ENCODE measurements at places on chromosomes 5 and 9.
A peak's percentile ranks its signal among the peaks of the same experiment; 100 is the strongest.

- no peak for DNase-seq
Observed at GRCh38 chr9:134985451-134985850, 67.7 kb upstream of the FCN1 start.

DNA sequence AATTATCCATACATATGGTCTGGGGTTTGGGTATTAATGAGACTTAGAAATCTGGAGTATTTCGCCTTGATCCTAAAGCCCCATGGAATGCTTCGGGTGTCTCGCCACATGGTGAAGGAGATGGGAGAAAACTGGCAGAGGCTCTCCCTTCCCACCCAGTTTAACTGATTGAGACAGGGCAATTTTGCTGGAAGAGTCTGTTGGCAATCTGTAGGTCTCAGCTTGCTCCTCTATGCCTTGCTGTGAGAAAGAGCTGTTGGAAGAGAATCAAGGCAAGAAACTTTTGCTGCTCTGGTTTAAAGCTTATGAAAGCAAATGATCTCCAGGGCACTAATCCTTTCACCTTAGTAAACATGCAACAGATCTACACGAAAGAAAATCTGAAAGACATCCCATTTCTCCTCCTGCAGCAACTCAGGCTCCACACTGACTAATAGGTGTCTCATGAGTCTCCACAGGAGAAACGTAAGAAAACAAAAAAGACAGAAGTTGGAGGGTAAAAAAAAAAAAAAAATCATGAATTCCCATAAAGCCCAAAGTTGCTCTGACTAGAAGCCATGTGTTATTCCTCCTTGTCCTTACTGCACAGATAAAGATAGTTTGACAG lies 369.9 kb downstream of the EFNA5 start:
- DNase-seq: no peak

DNA sequence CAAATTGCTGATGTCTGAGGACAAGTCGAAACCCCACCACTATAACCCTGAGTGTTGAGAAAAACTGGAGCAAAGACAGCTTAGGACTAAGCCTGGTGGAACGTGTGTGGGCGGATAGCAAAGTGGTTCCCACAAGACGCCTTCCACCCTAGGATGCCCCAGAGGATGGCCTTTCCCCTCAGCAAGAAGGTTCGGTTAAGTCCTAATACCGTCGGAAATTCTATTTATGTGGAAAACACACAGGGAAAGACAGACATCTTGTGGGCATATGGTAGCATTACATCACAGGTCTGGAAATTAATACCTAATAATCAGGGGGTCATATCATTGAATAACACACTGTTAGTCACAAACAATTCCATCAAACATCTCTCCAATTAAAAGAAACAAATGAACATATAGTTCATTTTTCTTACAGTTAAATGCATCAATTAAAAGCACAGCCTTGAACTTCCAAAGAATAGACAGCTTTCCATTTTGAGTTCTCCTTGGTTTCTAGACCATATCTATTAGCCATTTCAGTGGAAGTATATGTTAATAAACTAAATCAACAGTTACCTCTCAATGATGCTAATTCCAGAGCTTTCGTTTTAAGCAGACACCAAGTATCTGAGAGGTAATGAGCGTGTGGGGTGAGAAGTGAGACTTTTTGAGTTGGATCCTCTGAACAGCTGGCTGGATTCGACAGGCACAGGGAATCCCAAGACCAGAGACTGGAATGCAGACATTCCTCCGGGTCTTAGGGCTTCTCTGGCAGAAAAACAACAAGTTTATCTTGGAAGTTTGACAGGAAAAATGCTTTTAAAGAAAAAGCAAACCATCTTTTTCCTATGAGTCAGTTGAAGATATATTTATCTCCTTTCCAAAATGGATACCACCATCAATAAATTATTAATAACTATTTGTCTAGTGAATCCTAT lies 2.9 kb upstream of the ICE1 start:
- peak; percentile 41 for DNase-seq

DNA sequence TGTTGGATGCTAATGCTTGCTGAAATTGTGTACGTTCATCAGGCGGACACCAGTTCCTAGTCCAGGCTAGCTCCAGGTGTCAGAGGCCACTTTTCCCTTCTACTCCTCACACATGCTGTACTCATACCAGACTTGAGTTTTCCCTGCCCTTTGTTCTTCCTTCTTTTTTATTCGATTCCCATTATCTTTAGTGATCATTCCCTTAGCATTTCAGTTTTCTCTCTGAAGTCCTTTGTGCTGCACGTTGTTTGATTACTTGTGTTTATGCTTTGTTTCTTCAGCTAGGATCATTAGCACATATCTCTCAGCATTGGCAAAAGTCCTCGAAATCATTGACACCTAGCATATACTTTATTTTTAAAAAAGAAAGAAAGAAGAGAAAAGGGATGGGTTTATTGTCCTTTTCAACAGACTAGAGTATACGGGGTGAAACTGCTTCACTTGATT lies 409 bp upstream of the COX7C start:
- no peak for DNase-seq

DNA sequence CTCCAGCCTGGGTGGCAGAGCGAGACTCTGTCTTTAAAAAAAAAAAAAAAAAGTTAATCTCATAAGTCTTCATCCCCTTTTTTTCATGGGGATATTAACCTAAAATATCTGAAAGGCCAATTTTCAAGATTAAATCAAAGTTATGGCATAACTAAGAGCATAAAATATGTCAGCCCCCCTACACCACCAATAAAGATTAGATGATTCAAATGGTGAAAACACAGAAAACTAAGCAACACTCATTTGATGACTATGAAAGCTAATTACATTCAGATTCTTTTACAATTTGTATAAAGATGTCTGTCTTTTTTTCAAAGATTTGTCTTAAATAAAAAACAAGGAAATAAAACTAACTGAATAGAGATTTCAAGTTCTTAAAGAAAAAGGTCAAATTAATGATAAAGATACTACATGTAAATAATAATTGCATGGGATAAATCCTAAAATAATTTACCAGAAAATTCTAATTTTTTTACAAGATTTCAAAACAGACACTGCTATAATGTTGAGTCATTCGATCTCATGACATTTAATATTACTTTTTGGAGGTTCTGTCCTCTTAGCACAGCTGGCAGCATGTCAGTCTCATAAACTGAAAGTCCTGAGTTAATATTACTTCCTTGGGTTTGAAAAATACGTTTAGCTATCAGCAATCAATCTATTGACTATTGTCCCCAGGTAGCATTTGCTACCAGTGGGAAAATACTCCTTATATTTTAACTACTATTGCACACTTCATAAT lies 112.9 kb downstream of the KIAA0825 start:
- DNase-seq: no peak

GRCh38 chr9:92728831-92729734 lies 35.5 kb downstream of the BICD2 start:
- DNase-seq: no peak

- DNase-seq: no peak
Observed at GRCh38 chr5:112005623-112005930, 248.6 kb upstream of the NREP start.

DNA sequence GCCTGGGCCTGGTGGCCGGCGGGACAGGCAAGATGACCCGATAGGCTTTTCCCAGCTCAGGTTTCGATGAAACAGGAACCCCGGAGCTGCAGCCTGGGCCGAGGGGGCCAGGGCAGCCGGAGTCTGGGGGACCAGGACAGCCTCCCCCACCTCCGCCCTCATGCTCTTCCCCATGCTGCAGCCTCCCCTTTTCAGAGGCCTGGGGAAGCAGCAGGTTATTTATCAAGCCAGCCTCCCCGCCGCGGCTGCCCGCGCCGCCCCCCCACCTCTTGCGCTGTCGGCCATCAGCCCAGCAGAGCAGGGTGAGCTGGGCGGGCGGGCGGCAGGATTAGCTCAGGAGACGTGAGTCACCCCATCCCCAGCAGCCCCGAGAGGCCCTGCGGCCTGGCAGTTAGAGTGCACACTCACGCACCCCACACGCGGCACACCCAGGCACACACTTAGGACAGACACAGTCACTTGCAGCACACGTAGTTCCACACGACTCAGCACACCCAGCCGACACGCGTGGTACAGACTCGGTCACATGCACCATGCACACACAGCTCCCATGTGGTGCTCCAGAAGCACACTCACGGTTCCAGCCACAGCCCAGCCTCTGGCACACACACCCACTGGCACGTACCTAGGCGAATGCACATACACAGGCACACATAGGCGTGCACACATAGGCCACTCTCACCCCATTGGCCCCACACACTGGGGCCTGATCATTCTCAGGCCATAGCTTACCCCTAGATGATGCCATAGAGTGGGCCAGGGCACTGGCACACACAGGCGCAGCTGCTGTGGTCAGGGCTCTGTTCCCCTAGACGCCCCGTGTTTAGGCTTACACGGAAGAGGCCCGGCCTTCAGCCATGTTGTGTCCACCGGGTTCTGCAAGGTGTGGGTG lies 13.0 kb downstream of the CXXC5 start:
- DNase-seq: no peak

DNA sequence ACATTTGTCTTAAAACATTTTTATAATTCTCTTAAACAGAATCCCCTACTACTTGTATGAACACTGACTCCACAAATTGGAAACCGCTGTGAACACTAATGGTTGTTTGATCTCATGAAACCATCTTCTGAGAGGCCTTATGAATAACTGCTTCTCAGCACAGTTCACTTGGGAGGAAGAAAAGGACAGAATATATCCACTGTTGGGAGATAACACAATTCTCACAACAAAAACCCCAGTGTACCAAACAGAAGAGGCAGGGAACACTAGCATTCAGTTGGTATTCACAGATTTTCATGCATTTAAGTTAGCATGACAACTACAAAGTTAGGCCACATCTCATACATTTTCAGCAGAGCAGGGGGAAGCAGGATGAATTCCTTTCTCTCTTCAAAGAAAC lies 89.0 kb upstream of the SELENOP start:
- no peak for DNase-seq

Measured in NCI-H2081 (cell line).